HCT116 (cell line): ENCODE measurements at places on chromosomes 1 and 21.
A peak's percentile ranks its signal among the peaks of the same experiment; 100 is the strongest.

DNA sequence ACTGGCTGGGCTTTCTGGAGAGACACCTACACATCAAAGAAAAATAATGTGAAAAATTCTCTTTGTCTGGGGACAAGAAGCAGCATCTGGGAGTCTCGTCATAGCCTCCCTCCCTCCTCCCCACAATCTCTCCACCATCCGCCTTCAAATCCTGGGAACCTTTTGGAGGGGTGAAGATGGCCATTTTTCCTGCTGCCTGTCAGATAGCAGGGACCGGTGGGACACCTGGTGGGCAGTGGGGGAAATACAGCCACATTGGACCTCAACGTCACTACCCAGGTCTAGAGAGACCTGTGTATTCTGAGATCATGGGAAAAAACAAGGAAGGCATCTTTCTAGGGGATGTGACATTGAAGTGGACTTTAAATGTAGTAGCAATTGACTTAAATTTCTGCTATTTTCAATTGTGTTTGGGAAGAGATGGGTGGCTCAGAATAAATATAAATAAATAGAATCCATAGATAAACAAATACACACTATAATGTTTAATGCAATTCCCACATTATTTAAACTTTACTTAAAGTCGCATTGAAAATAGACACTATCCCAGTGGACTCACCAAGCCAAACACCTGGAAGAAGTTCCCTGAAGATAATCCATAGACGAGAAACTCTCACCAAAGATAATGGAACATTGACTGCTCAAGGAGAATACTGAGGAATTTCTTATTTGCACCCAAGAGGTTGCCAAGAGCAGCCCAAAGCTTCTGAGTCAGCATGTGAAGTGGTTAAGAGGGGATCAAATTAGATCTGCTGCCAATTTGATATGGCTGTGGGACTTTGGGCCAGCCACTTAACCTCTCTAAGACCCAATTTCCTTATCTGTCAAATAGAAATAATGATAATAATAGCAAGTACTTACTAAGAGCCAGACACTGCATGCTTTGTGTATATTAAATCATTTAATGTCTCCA is 147.6 kb upstream of the CAMK1G start:
- DNase-seq, result peak; percentile 69

DNA sequence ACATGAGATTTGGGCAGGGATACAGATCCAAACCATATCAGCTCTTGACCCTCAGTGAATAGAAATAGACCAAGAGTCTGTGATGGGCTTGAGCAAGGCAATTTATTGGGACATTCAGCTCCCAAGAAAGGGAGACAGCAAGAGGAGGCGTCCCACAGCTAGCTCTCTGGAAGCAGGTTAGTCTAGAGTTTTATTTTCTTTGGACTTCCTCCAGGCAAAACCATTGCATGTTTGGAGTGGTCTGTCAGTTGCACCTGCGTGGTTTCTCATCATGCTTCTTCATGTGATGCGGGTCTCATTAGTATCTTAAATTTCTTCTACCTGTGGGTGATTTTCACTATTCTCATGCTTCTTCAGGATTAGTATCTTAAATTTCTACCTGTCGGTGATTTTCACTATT is 1530.6 kb downstream of the PLA2G4A start:
- DNase-seq, result no peak

GRCh38 chr1:81478219-81478618 is 322.5 kb upstream of the ADGRL2 start:
- no peak for DNase-seq

DNA sequence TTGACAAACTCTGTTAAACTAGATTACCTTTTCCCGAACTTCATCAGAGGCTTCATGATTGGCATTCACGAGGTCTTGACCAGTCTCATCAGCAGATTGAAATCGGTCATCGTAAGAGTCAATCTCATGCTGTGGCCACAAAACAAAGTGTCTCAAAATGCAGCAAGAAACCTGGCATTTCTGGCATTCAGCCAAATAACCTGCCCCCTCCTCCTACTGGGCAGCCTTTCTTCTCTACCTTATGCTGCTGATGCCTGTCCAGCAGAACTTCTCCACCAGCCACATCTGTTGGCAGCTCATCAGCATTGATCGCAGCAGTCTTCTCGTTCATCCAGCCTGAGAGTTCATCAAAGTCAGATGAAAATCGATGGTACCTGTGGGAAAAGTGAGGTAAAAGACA is 12.2 kb downstream of the SPTA1 start:
- no peak for DNase-seq

DNA sequence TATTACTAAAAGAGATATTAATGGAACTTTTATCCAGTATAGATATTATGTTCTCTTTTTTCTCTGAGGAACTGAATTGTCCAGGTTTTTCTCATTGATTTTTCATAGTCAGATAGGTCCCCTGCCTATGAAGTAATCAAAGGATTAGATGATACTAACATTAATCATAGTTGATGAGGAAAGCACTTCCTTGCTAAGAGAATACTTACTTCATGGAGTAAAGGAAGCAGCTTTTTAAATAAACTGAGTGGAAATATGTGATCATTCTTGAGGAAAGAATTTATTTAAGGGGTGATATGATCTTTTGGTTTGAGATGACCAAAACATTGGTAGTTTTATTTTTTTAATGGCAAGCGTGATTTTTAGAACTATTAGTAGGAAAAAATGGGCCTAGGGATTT is 58.9 kb downstream of the SWT1 start:
- no peak for DNase-seq

GRCh38 chr1:225677350-225678124 is 24.6 kb upstream of the ENAH start:
- DNase-seq, result no peak
